ENCODE measurements at places on chromosomes 5 and 9. TPM values are rescaled to one million over a fixed set of nuclear protein-coding genes. Genes with fewer than 3 reads are reported as not detected.

DNA sequence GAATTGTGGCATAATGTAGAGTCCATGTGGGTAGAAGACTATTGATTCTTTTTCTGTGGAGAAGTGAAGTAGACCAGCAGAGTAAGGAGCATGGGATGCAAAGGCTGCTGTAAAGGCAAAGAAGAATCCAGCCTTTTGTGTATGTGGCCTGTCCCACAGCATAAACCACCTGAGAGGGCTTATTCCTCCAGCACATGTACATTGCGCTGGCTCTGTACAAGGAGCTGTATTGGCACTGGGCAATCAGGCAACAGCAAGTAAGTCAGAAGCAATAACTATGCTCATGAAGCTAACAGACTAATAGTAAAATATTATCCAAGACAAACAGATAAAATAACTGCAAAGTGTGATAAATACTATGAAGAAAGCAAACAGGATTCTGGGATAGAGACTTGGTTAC, 86.2 kb downstream of the LURAP1L start:
- DNase-seq = no peak

GRCh38 chr9:127437497-127438264, 13.5 kb downstream of the ZNF79 start:
- no peak for DNase-seq

GRCh38 chr5:148849461-148849860, 23.1 kb downstream of the ADRB2 start:
- peak; percentile 77 for DNase-seq

The FCN2 gene
- not detected for total RNA-seq

DNA sequence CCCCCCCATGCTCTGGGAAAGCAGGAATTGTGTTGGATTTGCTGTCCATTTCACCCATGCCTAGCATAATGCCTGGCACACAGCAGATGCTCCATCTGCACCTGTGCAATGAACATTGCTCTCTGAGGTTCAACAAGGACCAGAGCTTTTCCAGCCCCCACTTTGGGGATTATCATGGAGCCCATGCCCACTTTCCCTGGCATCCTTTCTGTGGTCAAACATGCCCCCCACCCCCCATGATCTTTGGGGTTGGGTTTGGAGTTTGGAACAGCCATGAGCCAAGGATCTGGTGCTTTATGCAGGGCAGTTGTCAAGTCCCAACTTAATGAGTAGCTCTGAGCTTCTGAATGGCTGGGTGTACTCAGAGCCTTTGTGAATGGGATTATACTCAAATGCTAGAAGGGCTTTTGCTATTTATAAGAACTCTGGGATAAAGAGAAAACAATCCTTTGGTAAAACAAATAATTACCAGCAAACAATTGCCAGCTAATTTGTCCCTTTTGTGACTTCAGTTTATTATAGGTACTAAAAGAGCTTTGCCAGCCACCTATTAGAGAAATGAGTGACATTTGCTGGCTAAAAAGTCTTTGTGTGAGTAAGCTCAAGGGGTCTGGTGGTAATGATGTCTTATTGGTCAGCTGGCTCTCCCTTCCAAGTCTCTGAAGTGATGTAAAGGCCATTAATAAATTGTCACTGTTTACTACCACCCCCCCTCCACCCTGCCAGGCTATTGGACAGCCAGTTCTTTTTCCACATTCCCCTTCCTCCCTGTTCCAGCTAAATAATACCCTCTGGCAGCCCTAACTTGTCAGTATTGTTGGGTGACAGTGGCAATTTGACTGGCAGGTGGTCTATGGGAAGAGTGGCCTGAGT, 182.3 kb downstream of the MACROH2A1 start:
- no peak for DNase-seq

DNA sequence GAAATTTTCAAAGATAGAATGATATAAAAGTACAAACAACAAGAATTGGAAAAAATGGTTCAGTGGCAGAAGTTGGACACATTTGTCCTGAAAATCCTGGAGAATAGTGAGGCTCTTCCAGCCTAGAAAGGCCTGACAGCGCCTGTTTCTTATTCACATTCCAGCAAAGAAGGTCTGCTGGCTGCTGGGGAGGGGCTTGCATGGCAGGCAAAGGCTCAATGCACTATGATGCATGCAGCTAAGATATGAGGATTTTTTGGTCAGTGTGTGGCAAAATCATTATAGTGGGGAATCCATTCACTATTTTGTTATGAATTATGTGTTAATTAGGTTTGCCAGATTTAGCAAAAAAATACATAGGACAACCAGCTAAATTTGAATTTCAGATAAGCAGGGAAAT, 243.9 kb upstream of the SLC30A5 start:
- DNase-seq = no peak

The CENPH gene
- total RNA-seq = 50.1 TPM

The CDX1 gene
- not detected for total RNA-seq

The GPR151 gene
- total RNA-seq = not detected

The WDR38 gene
- total RNA-seq = not detected

Measured in activated CD8-positive, alpha-beta T cell treated with anti-CD3 and anti-CD28 coated beads, Interleukin-2, amount 10 ng/mL, durations not matched to agents 7 days and 5 days (primary cell).